Germinal center (tissue), 1 donor: ENCODE measurements at places on chromosomes 5 and 9.

DNA sequence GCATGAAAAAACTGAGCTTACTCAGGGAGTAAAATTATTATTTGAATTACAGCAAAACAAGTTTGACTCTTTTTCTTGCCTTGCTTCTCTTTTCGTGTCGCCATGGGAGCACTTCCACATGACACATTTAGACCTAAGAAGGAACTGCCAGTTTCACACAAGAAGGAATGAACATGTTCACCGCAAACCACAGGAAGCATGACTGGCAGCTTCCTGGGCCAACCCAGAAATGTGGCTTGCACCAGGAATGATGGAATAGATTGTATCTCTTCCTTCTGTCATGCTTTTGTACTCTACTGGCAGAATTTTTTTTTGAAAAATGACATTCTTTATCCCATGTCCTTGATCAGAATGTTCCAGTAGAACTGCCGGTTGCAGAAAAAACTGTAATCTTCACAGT lies 32.9 kb upstream of the MAN2A1 start:
- no peak for DNase-seq

DNA sequence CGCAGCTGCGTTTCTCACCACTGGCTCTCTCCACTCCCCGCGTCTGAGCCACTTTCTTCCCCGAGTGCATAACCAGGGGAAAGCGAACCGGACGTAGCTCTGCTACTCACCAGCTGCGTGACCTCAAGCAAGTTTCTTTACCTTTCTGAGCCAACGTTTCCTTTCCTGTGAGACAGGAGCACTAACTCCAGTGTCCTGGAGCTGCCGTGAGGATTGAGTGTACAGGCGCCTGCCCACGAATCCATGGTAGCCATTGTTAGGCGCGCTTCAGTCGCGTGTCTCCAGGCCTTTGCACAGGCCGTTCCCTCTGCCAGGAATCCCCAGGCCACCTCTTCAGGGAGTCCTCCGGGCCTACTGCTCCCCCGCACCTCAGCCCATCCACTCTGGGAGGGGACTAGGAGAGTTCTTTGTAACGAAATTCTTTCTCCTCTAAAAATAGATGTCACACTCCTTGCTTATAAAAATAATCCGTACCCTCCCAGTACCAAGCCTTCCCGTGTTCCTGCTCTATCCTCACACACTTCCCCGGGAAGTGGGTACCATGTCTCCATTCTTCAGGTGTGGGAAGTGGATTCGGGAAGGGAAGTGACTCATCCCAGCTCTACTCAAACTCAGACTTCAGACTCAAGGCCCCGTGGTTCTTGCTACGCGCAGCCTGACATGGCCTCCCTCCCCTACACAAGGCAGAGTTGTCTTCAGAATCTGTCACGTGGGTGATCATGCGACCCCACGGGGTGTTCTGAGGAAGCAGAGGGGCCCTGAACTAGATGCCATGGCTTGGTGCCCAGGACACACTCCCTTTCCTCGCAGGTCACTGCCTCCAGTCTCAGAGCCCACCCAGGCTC lies 16.1 kb upstream of the CRB2 start:
- peak; percentile 51 for DNase-seq

DNA sequence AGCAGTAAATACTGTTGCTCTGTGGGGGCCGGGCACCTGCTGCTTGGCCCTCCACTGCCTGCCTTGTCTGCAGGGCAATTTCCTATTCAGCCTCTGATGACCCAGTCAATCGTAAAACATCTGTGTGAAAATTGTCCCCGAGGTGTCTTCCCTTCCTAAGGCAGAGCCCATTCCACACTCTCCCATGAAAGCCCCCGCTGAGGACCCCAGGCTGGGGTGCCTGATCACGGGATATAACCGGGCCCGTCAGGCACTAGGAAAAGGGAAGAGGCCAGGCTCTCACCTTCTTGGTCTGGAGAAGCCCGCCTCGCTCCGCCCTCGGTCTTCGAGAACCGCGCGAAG lies 27.2 kb upstream of the SCGB3A1 start:
- no peak for DNase-seq

GRCh38 chr9:77161966-77162365 lies 15.4 kb upstream of the VPS13A start:
- DNase-seq: no peak
